Stomach (tissue), 19 donors: ENCODE measurements at places on chromosomes 6 and 20. TPM values are rescaled to one million over a fixed set of nuclear protein-coding genes. Genes with fewer than 3 reads are reported as not detected.
A peak's percentile ranks its signal among the peaks of the same experiment; 100 is the strongest.

GRCh38 chr6:15046751-15047150, 199.1 kb upstream of the JARID2 start:
- no peaks in the 10 kb centered on the region for H3K36me3 ChIP-seq
- no peak for DNase-seq
- no peaks in the 10 kb centered on the region for H3K27me3 ChIP-seq

GRCh38 chr20:52530571-52530970, 339.0 kb upstream of the ZFP64 start:
- H3K27me3 ChIP-seq: no peaks in the 10 kb centered on the region
- no peak for DNase-seq
- no peaks in the 10 kb centered on the region for H3K36me3 ChIP-seq
- no peaks in the 10 kb centered on the region for H3K4me1 ChIP-seq

DNA sequence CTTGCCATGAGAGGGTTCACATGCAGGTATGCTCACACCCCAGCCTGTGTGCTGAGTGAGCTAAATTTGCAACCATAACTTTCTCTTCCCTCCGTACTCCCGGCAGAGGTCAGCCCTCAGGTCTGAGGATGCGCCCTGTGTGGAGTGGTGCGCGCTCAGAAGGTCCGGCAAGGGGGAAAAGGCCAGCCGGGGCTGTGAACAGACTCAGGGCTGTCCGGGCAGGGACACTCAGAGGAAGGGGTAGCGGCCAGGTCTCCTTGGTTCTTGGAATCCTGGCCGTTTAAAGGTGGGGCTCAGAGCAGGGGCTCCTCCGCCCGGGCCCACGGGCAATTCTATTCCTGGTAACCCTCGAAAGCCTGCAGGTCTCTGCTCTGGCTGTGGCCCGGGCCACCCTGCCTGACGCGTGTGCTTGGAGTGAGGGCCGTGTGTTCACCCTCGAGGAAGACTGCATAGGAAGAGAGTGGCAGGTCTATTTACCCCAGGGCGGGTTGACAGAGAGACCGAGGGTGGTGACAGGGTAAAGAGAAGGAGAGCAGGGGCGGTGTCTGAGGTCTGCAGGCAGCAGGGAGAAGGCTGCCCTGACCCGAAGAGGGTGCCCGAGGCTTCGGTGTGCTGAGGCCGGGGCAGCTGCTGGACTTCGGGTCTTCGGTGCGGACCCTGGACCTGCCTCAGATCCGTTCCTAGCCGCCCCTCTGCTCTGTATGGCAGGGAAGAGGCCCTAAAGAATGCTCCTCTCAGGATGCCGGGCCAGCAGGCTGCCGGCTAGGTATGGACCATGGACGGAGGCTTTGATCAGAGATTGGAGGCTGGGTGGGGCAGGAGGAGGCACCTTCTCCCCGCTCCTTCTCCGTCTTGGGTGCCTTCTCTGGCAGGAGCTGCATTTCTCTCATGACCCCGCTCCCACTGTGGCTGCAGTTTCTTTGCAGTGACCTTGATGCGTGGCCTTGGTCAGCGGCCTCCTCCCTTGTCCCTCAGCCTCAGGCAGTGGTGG, 131.1 kb upstream of the ARMC2 start:
- no peak overlapping the region for H3K4me3 ChIP-seq
- H3K27ac ChIP-seq: no peak overlapping the region
- no peak for DNase-seq
- peaks cover 10% of the 10 kb centered on the region for H3K4me1 ChIP-seq

DNA sequence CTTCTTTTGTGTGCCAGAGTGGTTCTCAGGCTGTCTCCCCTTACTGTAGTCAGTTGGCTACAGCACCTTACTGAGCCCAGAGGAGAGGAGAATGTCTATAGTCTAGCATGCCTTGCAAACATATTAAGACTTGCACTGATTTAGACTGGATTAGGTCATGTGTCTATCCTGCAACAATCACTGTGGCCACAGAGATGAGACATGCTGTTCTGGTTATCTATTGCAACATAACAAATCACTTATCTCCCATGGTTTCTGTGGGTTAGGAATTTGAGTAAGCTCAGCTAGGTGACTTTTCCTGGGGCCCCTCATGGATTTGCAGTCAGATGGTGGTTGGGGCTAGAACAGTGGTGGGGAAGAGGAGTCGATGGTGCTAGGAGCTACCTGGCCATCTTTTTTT, 261.3 kb downstream of the SOD2 start:
- H3K4me3 ChIP-seq: no peak overlapping the region
- H3K36me3 ChIP-seq: no peaks in the 10 kb centered on the region
- H3K4me1 ChIP-seq: no peaks in the 10 kb centered on the region

DNA sequence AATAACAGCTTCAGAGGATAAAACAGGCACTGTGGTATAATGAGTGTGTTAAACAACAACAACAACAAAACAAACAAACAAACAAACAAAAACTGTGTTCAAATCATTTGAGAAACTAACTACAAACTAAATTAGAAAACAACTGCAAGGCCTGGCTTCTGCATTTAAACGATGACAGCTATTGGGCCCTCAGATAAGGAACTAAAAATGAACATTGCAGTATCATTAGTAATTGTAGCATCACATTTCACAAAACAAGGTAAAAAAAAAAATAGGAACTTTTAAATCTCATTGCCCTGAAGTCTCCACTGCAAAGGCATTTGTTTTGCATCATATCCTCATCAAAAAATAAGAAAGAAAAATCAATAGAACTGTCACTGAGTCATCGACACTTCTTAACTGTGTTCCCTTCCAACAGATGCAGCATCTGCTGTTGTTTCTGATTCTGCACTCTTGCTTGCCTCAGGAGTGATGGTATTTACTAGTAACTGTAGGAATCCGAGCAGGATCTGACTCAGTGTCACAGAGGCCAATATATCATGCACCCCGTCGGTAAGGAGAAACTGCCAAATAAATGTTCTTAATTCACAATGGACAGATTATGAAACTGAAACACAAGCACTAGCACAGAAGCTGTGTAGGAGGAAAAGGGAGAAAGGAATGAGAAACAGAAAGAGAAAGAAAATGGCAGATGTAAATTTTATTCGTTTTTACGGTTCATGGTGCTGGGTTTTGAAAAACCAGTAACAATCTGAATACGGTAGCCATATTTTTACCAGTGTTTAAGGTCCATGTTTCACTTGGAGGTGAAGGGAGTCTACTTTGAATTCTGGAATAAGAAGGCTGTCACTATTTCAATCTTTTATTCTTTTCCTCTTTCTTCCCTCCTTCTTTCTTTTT, 365.7 kb upstream of the EPHA7 start:
- peak overlapping the region; percentile 21 for H3K27ac ChIP-seq
- H3K27me3 ChIP-seq: no peaks in the 10 kb centered on the region
- DNase-seq: no peak
- peak overlapping the region; percentile 22 for H3K4me3 ChIP-seq
- no peaks in the 10 kb centered on the region for H3K36me3 ChIP-seq
- H3K4me1 ChIP-seq: no peaks in the 10 kb centered on the region

- no peak overlapping the region for H3K27ac ChIP-seq
- H3K4me3 ChIP-seq: no peak overlapping the region
- peak; percentile 47 for DNase-seq
- peaks cover 47% of the 10 kb centered on the region for H3K4me1 ChIP-seq
- no peaks in the 10 kb centered on the region for H3K36me3 ChIP-seq
Observed at GRCh38 chr6:36755435-36756348, 58.1 kb downstream of the RAB44 start.

GRCh38 chr20:61135968-61136367, 116.1 kb upstream of the CDH4 start:
- H3K36me3 ChIP-seq: no peaks in the 10 kb centered on the region
- H3K27ac ChIP-seq: no peak overlapping the region
- H3K4me1 ChIP-seq: no peaks in the 10 kb centered on the region
- DNase-seq: peak; percentile 30

- peaks cover 58% of the 10 kb centered on the region for H3K4me1 ChIP-seq
- DNase-seq: peak; percentile 90
- peaks cover 21% of the 10 kb centered on the region for H3K36me3 ChIP-seq
- no peaks in the 10 kb centered on the region for H3K27me3 ChIP-seq
Observed at GRCh38 chr6:30678964-30679726, 6.3 kb upstream of the DHX16 start.

- no peak for DNase-seq
- H3K36me3 ChIP-seq: no peaks in the 10 kb centered on the region
- no peaks in the 10 kb centered on the region for H3K4me1 ChIP-seq
- H3K27ac ChIP-seq: no peak overlapping the region
Observed at GRCh38 chr6:56101141-56101553, 146.2 kb downstream of the COL21A1 start.

DNA sequence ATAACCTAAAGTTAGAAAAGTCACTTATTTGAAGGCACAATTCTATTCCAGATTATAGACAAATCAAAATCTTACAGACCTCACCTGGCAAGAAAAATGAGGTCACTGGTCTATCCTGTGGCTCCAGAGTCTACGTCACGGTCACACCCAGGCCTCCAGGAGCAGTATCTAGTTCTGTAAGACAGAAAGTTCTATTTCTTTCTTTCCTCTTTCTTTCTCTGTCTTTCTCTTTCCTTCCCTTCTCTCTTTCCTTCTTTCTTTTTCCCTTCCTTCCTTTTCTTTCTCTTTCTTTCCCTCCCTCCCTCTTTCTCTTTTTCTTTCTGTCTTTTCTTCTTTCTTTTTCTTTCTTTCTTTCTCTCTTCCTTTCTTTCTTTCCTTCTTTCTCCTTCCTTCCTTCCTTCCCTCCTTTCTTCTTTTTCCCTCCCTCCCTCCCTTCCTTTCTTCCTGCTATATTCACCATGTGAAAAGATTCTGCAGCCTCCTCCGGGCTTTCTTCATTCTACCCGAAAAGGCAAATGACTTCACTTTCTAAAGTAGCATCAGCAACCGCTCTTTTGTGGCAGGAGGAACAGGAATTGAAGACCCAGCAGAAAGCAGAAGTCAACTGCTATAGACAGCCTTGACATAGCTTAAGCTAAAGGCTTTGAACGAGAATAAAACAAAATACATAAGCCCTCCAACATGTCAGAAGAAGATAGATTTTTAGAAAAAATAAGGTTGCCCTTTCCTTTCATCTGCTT, 83.9 kb upstream of the SIRPG start:
- no peaks in the 10 kb centered on the region for H3K4me1 ChIP-seq
- H3K4me3 ChIP-seq: no peak overlapping the region
- DNase-seq: no peak
- H3K27me3 ChIP-seq: peaks cover 6% of the 10 kb centered on the region

- no peaks in the 10 kb centered on the region for H3K36me3 ChIP-seq
- DNase-seq: no peak
- no peak overlapping the region for H3K27ac ChIP-seq
- H3K27me3 ChIP-seq: no peaks in the 10 kb centered on the region
Observed at GRCh38 chr20:53002786-53003185, 30.6 kb downstream of the TSHZ2 start.

- H3K36me3 ChIP-seq: no peaks in the 10 kb centered on the region
- no peak overlapping the region for H3K4me3 ChIP-seq
- DNase-seq: no peak
Observed at GRCh38 chr20:62834967-62835730, 18.3 kb downstream of the COL9A3 start.

DNA sequence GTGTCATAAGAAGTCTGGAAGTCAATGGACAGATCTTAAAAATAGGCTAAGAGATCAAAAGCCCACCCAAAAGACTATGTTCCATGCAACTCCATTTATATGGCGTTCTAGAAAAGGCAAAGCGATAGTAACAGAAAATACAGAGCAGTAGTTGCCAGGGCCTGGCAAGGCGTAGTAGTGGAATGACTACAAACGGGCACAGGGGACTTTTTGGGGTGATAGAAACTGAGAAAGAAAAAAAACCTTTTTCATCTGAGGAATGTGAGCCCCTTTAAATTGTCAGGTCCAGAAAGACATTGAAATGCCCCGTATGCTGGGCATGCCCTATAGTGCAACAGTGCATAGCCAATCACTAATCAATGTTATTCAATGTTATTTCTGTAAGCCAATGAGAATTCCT, 47.2 kb upstream of the FAM50B start:
- H3K4me1 ChIP-seq: peaks cover 15% of the 10 kb centered on the region
- no peak for DNase-seq
- H3K27me3 ChIP-seq: no peaks in the 10 kb centered on the region
- H3K4me3 ChIP-seq: no peak overlapping the region

DNA sequence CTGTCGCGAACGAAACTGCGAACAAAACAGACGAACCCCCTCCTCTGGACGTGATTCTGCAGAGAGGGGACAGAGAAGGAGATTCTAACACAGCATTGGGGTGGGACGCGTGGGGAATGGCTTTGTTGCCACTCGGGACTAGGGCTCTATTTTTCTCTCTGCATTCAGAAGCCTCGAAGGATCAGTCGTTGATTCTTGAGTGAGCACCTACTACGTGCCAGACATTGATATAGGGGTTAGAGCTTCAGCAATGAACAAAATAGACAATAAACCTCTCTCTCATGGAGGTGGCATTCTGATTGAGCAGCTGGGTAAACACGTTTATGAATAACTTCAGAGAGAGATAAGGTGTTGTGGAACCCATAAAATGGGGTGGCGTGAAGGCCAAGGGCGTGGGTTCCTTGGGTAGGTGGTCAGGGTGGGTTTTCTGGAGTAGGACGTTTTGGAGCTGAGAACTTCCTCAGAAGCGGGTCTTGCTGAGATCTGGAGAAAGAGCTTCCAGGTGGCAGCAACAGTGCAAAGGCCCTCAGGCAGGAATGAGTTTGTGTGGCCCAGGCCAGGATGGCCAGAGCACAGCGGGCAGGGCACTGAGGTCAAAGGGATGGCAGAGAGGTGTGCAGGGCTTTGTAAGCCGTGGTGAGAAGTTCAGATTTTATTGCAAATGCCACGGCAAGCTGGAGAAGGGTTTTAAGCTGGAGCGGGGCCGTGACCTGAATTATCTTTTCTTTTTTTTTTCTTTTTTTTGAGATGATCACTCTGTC, 884 bp downstream of the SLC2A10 start:
- no peaks in the 10 kb centered on the region for H3K36me3 ChIP-seq
- peak overlapping the region; percentile 85 for H3K27ac ChIP-seq

DNA sequence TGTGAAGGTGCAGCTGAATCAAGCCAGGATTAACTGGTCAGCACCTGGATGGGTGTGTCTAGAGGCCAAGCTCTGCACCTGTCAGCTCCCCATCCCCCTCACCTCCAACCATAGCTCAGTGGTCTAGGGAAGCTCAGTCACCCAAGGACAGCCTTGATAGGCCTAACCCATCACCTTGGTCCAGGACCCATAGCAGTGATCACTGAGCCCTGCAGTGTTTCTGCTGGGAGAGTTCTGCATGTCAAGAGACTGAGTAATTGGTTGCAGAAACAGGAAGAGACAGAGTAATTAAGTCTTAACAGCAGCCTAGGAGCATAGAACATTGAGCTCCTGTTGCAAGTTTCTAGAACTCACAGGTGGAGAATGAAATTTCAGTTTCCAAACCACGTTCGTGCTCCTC, 18.7 kb upstream of the RALGAPB start:
- peaks cover 5% of the 10 kb centered on the region for H3K36me3 ChIP-seq
- H3K27ac ChIP-seq: no peak overlapping the region
- H3K4me3 ChIP-seq: no peak overlapping the region
- no peaks in the 10 kb centered on the region for H3K4me1 ChIP-seq
- no peaks in the 10 kb centered on the region for H3K27me3 ChIP-seq
- no peak for DNase-seq

CTSZ gene
- 56.9 TPM for total RNA-seq

VSTM2L gene
- 18.3 TPM for total RNA-seq

APOM gene
- not detected for total RNA-seq

SRMS gene
- not detected for total RNA-seq

ARHGAP18 gene
- total RNA-seq: 71.0 TPM

PTGIS gene
- 8.4 TPM for total RNA-seq

ARFGEF3 gene
- total RNA-seq: 32.1 TPM

NKX2-4 gene
- not detected for total RNA-seq
